ENCODE measurements at places on chromosomes 1 and 21.

DNA sequence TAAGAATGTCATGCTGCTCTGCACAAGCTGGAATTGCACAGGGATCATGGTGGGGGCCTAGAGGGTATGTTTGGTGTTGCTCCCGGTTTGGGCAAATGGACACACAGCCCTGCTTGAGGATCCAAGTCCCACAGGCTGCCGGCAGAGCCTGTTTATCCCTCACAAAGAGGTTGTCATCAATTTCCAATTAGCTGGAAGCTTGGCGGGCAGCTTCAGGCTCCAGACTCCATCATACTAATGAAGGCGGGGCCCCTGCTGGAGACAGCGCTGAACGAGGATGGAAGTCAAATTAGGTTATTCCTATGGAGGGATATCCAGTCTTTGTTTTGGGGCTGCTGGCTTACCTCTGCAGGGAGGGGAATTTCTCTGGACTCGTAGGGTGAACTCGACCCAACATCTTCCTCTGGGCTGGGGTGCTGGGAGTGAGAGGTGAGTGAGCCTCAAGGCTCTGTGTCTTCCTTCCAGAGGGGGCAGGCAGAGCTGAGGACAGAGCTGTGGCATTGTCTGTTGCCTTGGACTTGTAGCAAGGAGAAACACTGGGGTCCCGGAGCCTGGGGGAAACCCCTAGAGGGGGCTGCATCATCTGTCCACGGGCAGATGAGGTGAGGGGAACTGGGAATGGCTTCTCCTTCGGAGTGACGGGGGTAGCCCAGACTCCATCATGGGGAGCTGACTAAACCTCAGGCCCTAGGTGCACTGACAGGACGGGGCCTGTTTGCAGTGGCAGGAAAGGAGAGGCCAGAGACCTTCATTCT is 24.9 kb upstream of the PARP1 start:
- no peak for DNase-seq

DNA sequence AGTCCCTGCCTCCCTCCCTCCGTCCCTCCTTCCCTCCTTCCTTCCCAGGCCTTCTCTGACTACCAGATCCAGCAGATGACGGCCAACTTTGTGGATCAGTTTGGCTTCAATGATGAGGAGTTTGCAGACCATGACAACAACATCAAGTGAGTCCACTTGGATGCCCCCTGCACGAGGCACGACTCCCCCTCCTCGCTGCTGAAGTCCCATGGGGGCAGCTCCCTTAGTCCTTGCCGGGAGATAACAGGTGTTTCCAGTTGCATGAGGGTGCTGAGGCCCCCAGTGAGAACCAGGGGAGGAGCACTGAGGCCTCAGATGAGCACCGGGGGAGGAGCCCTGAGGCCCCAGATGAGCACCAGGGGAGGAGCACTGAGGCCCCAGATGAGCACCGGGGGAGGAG is 200.0 kb downstream of the LIPI start:
- DNase-seq: no peak

DNA sequence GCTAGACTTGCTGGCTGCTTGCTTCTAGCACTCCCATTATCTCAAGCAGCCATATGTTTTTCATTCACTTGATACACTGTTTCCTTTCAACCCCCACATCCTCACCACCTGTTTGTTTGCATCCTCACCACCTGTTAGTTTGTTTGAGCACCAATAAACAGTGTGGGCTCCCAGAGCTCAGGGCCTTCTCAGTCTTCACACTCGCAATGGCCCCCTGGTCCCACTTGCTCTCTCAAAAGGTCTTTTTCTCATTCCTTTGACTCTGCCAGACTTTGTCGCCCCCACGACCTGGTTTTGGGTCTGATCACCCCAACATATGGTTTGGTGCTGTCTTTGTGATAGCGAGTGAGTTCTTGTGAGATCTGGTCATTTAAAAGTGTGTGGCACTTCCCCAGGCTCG is 6.2 kb upstream of the PADI4 start:
- DNase-seq: no peak

DNA sequence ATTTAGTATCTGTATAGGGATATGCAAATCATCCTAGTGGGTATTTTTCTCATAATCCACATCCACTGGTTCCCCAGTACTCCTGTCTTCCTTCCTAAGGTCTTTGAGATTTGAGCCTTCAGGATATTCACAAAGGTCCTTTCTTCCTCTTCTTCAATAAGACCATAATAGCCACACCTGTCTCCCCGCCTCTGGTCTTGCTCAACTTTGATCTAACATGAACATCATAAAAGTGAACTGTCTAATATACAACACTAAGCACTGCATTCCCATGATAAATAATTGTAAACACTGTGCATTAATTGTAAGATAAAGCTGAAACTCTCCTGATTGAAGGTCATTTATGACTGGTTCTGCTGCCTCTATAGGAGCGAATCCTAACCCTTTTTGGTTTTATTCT is 184.6 kb downstream of the DENND1B start:
- DNase-seq: no peak

- DNase-seq: no peak
Observed at GRCh38 chr1:115428676-115429075, 90.6 kb upstream of the NGF start.

GRCh38 chr1:78619032-78619431 is 1.2 kb upstream of the IFI44L start:
- DNase-seq: no peak

DNA sequence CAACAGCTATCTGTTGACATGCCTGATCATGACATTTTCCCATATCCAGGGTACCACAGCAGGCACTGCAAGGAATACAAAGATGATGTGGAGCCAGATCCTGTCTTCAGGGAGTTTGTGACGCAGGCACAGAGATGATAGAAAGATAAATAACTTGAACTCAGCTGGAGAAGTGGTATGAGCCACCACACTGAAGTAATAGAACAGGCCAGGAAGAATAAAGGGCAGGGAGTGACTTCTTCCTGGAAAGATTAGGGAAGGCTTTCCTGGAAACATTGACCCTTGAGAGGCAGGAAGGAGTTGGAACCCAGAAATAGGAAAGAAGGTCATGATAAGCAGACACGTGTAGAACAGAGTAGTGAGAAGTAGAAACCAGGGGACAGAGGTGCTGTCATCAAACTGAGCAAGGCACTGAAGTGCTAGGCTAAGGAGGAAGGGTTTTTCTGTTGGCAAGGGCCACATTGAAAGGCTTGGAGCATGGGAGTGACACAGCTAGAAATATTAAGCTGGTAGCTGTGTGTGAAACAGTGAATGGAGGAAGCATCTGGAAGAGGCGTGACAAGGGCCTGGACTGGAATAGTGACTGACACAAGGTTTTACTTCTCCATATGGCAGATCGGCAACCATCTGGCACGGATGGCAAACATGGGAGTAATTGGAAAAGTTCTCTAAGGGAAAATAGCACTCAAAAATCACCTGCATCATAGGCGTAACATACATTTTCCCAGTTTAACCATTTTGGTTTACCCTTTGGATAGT is 68.4 kb downstream of the AK5 start:
- no peak for DNase-seq

DNA sequence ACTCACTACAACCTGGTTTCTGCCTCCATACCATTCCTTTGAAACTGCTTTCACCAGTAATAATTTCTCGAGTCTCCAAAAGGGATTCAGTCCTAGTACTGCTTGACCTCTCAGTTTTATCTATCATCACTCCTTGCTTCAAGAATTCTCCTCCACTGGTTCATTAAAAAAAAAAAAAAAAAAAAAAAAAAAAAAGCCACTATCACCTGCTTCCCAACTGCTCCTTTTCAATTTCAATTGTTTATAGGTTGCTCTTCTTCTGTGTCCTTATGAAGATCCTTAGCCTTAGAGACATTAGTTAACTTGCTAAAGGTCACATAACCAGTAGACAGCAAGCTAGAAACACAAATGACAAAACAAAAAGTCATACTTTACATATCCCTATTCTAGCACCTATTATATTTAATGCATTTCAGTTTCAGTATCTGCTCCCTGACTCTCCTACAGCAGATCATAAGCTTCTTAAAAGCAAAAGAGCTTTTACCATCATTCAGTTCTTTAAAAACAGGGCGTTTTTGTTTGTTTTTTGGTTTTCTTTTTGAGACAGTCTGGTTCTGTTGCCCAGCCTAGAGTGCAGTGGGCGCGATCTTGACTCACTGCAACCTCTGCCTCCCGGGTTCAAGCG is 7.1 kb downstream of the NRDC start:
- no peak for DNase-seq

DNA sequence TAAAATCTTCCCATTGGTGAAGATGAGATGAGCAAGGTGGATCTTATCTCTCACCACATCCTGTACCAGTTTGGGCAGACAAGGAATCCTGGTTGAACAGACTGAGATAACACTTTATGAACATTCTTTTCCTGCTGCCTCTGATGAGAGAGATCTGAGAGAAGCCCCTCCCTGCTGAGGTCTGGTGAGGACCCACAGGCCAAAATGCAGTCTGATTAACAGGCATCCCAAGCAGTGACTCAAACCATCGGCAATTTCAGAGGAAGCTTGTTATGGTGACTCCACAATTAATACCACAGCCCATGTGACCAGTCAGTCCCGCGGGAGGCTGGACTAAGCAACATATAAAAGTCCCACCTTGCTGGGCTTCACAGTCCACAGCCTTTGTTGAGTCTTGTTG is at the start of gene PRR9:
PRR9 (plus strand) TSS at position 373 of the 400 bp plus-strand sequence. CDS start 561 bp downstream, outside the sequence.
- no peak for DNase-seq

DNA sequence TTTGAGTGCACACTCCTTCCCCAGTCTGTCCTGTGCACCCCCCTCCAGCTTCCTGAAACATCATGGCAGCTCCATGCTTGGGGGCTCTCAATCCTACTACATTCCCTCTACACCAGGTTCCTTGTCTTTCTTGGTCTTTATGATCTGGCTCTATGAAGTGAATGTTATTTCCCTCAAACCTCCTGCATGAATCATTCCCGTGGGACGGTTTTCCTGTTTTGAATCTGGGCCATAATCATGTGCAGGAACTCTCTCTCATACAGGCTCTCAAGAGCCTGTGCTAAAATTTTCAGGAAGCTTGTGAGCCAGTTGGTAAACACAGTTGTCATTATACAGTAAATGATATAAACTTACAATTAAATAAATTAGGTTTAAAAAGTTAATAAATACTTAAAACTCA is 89.8 kb upstream of the KCNE2 start:
- DNase-seq: no peak

DNA sequence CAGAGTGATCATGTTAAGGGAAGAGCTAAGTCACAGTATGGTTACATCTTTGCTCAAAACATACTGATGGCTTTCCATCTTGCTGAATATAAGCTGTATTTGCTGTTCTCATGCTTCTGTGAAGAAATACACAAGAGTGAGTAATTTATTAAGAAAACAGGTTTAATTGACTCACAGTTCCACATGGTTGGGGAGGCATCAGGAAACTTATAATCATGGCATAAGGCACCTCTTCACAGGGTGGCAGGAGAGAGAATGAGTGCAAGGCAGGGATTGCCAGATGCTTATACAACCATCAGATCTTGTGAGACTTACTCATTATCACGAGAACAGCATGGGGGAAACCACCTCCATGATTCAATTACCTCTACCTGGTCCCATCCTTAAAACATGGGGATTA is 24.4 kb upstream of the RGS5 start:
- DNase-seq: no peak

- no peak for DNase-seq
Observed at GRCh38 chr1:241292973-241293372, 64.0 kb downstream of the RGS7 start.

- no peak for DNase-seq
Observed at GRCh38 chr1:1986451-1987141, 17.0 kb downstream of the CFAP74 start.

GRCh38 chr1:207565546-207566468 is 69.8 kb downstream of the CR1 start:
- DNase-seq: no peak

DNA sequence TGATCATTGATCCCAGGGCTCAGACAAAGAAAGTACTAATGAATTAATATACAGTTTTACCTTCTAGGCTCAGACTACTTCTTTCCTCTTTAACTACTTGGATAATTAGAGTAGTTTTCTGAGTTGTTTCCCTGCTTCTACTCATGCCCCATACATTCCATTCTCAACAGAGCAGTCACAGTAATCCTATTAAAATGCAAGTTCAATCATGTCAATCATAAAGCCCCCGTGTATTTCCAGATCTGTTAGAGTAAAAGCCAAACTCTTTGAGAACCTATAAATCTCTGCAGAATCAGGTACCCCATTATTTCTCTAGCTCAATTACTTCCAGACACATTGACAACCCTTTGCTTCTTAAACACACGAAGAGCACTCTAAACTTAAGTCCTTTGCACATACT is 242.1 kb upstream of the PRMT6 start:
- DNase-seq: no peak

- no peak for DNase-seq
Observed at GRCh38 chr1:45356186-45356585, 15.9 kb upstream of the MUTYH start.

GRCh38 chr21:33023574-33024200 is 2.0 kb upstream of the OLIG2 start:
- DNase-seq: no peak

DNA sequence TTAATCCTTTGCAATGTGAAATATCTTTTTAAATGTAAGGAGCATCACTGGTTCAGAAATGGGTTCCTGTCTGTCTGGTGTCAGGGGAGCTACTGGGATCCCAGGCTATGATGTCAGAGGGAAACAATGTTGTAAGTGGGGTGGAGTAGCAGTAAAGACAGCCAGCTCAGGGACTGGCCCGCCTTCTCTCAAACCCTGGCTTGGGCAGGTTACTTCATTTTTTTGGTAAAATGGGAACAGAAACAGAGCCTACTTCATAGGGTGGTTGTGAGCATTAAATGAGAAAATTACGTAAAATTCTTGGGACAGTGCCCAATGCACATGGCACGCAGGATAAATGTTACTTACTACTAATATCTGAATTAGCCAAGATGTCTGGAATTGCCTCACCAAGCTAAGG is 30.7 kb upstream of the IL20 start:
- no peak for DNase-seq

GRCh38 chr21:33771976-33772375 is 129.7 kb downstream of the ITSN1 start:
- DNase-seq: no peak

GRCh38 chr1:53449021-53449420 is 10.2 kb upstream of the DMRTB1 start:
- DNase-seq: no peak

- DNase-seq: peak; percentile 34
Observed at GRCh38 chr1:229582011-229582694, 23.6 kb upstream of the ABCB10 start.

DNA sequence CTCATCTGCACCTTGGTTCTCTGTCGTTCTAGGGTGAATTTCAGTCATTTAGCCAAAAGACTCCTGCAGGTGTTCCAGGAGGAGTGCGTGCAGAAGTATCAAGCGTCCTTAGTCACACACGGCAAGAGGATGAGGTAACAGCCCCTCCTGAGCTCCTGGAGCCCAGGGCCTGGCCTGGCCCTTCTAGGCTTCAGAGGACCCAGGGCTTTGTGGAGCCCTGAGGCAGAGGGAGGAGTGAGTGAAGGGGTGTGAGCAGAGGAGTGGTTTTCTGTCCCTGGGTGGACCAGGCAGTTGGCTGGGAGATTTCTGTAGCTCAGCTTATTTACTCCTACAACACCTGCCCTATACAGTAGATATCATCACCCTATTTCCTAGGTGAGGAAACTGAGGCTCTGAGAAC is 15.7 kb upstream of the RASSF5 start:
- no peak for DNase-seq

DNA sequence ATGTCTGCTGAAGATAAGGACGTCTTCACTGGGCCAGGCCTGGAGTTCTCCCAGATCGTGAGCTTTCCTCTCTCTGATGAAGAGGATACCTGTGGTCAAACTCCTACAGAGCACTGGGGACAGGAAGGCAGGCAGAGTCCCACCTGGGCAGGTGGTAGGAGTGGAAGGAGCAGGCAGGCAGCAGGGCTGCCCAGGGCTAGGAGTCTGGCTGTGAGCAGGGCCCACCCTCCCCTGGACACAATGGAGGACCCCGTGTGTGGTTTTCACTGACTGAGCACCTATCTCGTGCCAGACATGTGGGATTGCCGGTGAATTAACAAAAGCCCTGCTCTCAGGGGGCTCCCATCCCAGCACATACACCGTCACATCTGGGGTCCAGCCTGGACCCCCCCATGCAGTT is 4.9 kb upstream of the SAMD11 start:
- peak; percentile 1 for DNase-seq
